ENCODE measurements at places on chromosomes 7 and 10. TPM values are rescaled to one million over a fixed set of nuclear protein-coding genes. Genes with fewer than 3 reads are reported as not detected.

DNA sequence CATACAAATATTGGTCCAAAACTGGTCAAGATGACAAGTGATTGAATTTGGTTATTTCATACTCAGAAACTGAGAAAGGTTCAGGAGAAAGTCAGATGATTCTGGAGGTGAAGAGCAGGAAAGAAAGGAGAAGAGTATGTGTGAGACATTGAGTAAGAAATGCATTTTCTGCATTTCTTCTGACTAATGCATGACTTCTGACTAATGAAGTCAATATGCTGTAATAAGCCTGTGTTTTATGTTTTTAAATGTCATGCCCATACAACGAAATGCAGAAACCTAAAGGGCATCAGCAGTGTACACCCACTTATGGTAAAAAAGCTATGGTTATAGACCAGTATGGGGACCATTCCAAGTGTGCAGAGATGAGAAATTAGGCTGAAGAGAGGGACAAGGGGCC is 1227.8 kb upstream of the SORCS1 start:
- DNase-seq = no peak

DNA sequence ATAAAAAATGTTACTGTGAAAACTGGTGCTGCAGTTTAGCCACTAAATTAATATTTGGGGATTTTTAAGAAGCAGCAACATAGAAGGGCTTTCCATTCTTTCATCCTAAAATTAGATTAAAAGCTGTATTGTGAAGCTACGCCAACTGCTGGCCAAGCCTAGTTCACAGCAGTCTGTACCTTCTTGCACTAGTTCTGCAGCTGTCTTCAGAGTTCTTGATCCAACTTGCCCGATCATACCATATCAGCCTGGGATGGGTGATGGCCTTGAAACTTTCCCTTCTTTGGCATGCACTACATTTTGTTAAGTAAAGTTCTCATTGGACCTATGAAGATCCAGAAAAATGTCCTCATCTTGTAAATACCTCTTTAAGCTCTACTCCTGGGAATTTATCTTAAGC is 20.3 kb upstream of the PANK1 start:
- DNase-seq = no peak

DNA sequence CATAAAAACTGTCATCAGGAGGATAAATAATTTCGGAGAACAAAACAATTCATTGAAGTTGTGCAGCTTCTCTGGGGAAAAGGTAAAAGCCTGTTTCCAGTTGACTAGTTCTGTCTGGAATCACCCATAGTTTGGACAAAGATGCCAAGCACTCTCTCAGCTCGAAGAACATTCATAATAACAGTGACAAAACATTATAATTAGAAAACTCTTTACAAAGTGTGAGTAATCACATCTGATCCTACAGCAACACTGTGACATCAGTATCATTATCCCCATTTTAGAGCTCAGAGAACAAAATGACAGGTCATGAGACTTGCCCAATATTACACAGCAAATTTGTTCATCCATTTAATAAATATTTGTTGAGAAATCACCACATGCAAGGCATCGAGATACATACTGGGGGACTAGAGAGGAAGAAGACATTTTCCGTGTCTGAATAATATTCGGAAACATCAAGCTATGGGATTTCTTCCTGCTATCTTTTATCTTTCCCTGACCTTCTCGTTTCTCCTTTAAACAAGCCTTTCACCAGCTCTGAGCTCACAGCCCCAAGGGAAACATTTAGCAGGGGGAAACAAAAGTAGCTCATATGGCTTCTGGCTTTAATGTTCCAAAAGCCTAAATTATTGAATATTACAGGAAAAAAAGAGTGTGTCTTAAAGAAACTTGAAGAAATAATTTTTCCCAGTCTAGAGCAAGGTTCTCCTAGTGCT is 123.3 kb upstream of the GHITM start:
- DNase-seq = no peak

GRCh38 chr10:15188603-15189002 is 20.1 kb upstream of the NMT2 start:
- no peak for DNase-seq

- no peak for DNase-seq
Observed at GRCh38 chr10:69567920-69568319, 5.3 kb downstream of the NEUROG3 start.

- no peak for DNase-seq
Observed at GRCh38 chr7:103702454-103702853, 256.4 kb upstream of the SLC26A5 start.

GRCh38 chr10:132408367-132408781 is 11.4 kb downstream of the PWWP2B start:
- DNase-seq = no peak

DNA sequence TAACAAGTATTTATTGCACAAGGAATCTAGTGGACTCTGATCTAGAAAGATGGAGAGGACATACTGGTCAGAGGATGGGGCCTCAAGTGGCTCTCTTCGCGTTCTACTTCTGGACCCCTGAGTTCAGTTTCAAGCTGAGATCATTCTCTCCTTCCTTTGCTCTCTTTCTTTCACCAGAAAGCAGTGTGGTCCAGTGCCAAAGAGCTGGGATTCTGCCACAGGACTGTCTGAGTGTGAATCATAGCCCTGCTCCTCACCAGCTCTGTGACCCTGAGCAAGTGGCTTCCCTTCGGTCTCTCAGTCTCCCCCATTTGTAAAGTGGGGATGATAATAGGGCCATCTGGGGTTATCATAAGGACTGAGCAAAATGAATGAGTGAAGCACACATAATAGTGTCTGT is 715.2 kb downstream of the SUGCT start:
- no peak for DNase-seq

GRCh38 chr7:95596198-95597063 is at the start of gene PDK4:
Gene PDK4, minus strand, starts transcription at chr7:95596516. Its CDS starts 223 bp downstream, at chr7:95596293.
- DNase-seq = peak; percentile 93

- no peak for DNase-seq
Observed at GRCh38 chr10:105973360-105973759, 1191.1 kb downstream of the SORCS1 start.

DNA sequence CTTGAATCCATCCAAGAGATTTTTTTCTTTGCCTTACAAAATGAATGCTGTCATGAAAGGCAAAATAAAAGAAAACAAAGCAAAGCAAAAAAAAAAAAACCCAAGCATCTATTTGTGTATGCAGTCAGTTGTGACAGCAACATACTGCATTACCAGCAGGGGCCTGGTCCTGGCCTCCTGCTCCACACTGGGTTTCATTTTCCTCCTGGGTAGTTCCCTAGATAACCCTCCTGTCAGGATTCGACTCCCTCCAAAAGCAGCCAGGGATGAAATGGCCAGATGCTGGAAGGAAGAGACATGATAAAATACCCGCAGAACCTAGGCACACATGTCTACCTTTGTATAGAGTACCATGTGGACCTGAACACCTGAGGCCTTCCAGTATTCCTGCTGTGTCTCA is 148.6 kb downstream of the NRCAM start:
- no peak for DNase-seq

GRCh38 chr7:18464830-18465229 is 30.7 kb upstream of the HDAC9 start:
- DNase-seq = no peak

DNA sequence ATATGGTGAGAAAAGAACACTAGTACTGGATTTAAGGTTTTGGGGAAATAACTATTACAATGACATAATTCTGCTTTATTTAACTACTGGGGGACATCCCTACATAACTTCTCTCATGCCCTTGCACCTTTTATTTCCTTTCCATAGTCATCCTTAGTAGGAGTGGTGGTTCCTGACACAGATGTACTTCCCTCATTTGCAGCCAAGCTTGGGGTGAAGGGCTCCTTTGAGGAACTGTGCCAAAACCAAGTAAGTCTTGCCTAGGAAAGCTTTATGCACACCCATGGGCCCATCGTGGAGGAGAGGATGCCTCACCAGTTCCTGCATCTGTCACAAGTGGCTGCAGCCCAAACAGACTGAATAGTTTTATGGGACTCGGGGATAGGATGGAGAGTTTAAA is 20.6 kb downstream of the ZDHHC6 start:
- no peak for DNase-seq

- no peak for DNase-seq
Observed at GRCh38 chr7:15751191-15751701, 64.8 kb upstream of the MEOX2 start.

DNA sequence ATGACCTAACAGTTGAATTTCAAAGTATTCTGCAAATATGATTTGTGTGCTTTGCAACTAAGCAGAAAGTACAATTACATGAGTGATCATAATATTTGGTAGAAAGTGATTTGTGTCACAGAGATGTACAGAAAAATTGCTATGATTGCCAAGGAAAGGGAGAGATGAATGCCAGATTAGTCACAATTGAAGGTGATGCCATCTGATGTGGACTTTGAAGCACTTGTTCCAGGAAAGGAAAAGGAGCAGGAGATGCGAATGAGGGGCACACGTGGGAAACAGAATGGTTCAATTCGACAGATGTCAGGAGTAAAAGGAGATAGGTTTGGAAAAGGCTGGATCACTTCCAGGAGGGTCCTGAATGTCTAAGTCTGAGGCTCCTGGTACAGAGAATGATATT is 153.1 kb upstream of the LAMB4 start:
- DNase-seq = no peak

DNA sequence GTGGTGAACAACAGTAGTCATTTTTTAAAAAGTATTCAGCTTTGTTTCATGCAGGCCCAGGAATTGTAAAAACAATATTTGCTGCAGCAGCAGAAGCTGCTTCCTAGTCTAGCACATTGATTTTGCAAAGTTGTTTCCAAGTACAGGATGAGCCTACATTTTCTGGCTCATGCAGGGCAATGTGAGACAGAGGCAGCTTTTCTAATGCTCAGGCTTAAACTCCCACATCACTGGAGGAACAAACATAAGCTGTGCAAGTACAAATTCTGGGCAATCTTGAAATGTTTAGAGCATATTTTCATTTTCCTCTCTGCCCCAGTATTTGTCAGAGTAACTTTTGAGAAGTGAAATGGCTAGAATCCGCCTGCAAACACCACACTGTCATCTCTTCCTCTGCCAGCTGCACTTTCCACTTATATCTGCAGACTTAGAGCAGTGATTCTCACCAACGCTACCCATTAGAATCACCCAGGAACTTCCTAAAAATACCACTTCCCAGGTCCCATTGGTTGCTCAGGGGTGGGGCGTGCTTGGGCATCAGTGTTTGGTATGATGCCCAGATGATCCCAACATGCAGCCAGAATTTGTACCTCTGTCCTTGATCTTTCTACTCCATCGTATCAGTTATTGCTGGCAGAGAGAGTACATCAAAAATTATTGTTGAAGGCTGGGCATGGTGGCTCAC is 304.1 kb upstream of the LRGUK start:
- DNase-seq = no peak

GRCh38 chr10:97001183-97001991 is 169.3 kb downstream of the LCOR start:
- no peak for DNase-seq

DNA sequence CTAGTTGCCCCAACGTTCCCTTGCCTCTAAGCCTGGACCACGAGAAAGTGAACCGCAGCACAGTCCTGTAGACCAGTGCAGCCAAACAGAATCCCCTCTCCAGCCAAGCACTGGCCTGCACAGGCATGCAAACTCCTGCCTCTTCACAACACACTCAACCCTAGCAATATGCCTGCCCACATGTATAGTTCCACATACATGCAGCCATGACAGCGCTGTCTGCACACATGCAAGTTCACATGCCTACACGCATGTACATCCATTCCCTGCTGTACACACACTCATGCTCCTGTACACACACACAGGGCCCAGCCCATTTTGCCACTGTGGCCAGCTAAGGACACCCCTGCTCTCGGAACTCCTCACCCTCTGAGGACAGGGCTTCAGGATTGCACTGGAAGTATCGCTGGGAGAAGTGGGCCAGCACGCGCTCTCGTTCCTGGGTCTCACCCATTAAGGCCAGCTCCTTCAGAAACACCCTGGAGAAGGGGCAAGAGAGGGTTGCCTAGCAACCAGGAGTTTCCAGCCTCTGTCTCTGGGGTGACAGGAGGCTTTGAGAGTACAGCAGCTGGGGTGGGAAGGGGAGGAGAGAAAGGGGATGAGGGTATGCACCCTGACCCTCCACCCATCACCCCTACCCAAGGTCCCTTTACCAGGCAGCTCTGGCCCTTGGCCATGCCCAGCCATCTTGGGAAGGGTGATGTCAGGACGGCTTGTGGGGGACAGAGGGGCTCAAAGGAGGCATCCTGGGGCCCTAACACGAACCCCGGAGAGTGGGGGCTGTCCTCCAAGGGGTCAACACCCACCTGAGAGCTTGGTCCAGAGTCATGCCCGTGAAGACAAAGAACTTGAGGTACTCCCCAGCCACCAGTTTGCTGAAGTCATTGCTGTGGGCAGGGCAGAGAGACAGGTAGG is 7.0 kb downstream of the PSD start:
- DNase-seq = no peak

DNA sequence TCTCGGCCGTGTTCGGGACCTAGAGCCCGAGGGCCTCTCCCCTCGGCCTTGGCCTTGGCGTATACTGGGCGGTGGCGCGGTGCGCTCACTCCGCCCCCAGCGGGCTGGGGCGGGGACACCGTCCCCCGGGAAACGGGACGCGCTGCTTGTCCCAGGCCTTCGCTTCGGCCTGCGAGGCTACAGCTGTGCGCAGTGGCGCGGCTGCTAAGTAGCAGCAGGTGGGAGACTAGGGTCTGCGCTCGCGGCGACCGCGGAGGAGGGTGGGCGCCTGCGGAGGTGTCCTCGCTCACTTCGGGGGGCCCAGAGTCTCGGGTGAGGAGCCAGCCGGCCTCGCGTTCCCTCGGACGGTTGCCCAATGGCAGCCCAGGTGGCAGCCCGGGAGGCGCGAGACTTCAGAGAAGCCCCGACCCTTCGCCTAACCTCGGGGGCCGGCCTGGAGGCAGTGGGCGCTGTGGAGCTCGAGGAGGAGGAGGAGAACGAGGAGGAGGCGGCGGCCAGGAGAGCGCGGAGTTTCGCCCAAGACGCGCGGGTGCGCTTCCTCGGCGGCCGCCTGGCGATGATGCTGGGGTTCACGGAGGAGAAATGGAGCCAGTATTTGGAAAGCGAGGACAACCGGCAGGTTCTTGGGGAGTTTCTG is at the start of gene DNAH11:
Gene DNAH11 (plus strand): TSS at position 149 of the 637 bp plus-strand sequence. CDS start 207 bp downstream, at position 356.
- DNase-seq = no peak

- DNase-seq = no peak
Observed at GRCh38 chr7:50914460-50914859, 131.8 kb upstream of the GRB10 start.

Gene NPFFR1
- not detected for total RNA-seq

Gene PARD3
- 54.6 TPM for total RNA-seq

Gene C10orf143
- 2.6 TPM for total RNA-seq

Gene SPDYE8
- not detected for total RNA-seq

Gene FAM25G
- total RNA-seq = not detected

Gene TAF3
- 5.6 TPM for total RNA-seq

Gene ZPBP
- total RNA-seq = not detected

Gene JCAD
- 14.6 TPM for total RNA-seq

Gene MKI67
- total RNA-seq = 9.6 TPM

Gene PPIF
- 88.2 TPM for total RNA-seq

Gene BTRC
- total RNA-seq = 9.2 TPM

Gene ICA1
- total RNA-seq = 61.8 TPM

Gene CUL2
- 16.5 TPM for total RNA-seq
